ENCODE measurements at places on chromosomes 4 and X.

- DNase-seq, result peak; percentile 63
Observed at GRCh38 chr4:11423465-11423864, 5.2 kb downstream of the HS3ST1 start.

GRCh38 chr4:7462509-7462971, 27.8 kb upstream of the PSAPL1 start:
- DNase-seq, result no peak

- no peak for DNase-seq
Observed at GRCh38 chr4:64582492-64582891, 173.2 kb upstream of the TECRL start.

DNA sequence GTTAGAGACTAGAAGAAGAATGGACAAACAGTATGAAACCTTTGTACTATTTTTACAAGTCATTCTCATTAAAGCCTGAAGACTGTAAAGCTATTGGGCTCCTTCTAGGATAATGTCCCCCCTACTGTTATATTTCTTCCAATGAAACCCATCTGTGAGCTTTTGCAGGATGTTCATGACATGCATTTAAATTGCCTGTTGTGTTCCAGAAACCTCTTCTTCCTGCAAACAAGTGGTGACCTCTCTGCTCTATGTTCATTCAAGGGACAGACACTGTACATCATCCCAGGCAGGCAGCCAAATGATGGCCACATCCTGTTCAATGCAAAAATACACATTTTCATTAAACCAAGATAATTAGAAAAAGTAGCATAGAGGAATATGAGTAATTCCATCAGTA, 128.0 kb downstream of the C4orf33 start:
- no peak for DNase-seq

DNA sequence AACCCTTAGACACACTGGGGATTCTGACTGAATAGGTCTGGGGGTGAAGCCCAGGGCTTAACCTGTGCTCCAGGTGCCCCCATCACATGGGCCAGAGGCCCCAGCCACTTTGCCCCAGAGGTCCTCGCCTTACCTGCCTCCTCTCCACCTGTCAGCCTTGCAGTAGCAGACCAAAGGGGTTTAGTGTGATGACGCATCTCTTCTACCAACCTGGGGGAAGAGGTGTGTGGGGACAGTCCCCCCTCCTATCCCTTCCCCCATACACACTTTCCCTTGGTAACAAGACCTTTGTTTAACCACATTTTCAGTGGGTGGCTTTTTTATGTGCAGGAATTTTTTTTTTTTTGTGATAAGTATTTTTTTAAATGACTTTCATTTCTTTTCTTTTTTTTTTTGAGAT, 6.3 kb downstream of the CLCN4 start:
- no peak for DNase-seq

GRCh38 chr4:99038213-99038612, 42.7 kb downstream of the METAP1 start:
- DNase-seq, result no peak

GRCh38 chr4:155999725-156000124, 46.1 kb upstream of the CTSO start:
- DNase-seq, result no peak

- DNase-seq, result no peak
Observed at GRCh38 chrX:104195489-104196084, 29.3 kb downstream of the FAM199X start.

DNA sequence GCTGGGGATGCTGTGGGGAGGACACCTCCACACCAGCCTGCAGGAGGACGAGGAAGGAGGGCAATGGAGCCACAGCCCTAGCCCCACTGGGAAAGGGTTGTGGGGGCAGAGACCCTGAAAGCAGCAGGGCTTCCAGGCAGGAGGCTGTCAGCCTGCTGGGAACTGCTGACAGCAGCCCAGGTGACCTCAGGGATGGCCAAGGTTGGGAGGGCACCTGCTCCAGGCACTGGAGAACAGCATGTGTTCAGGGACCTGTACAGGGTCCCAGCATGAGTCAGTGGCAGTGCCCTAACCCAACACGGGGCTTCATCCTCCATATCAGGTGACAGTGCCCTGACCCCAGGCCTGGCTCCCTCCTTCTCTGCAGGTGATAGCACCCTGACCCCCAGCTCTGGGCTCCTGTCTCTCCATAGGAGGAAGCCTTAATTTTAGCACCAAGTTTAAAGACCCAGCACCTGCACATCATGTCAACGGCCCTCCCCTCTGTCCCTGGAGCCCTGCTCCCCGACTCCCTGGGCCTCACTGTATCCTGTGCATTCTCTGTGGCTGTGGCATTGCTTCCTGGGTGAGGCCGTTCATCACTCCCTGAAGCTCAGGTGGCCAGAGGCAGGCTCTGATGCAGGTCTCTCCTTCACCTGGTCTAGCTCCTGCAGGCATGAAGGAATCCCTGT, 66.3 kb downstream of the CRMP1 start:
- DNase-seq, result no peak

DNA sequence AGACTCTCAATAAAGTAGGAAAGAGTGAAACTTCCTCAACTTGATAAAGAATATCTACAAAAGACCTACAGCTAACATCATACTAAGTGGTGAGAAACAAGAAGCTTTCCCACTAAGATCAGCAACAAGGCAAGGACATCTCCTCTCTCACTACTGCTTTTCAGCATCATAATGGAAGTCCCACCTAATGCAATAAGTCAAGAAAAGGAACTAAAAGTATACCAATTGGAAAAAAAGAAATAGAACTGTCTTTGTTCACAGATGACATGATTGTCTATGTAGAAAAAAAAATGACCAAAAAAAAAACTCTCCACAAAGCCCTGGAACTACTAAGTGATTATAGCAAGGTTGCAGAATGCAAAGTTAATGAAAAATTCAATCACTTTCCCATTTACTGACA, 25.1 kb upstream of the SH3RF1 start:
- DNase-seq, result no peak

DNA sequence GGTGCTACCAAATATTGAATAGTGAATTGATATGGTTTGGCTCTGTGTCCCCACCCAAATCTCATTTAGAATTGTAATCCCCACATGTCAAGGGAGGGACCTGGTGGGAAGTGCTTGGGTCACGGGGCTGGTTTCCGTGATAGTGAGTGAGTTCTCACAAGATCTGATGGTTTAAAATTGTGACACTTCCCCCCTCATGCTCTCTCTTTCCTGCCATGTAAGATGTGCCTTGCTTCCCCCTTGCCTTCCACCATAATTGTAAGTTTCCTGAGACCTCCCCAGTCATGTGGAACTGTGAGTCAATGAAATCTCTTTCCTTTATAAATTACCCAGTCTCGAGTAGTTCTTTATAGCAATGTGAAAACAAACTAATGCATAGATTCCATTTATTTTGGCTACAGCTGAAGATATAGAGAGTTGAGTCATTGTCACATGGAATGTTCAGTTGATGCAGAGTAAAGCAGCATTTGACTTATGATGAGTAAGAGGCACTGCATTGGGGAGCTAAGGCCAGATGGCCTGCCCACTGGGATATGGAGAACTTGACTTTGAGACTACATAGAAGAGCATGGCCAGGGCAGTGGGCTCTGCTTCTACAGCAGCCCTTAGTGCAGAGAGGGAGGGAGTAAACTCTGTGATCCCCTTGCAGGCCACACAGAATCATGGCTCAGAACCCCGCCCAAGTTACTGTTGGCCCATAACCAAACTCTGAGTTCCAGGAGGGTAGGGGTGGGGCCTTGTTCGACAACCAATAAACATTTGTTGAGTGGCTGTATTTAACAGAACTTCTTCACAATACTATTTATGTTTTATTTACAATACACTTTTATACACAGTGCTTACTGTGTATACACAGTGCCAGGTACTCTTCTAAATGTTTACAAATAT, 34.2 kb downstream of the RAI2 start:
- DNase-seq, result no peak

DNA sequence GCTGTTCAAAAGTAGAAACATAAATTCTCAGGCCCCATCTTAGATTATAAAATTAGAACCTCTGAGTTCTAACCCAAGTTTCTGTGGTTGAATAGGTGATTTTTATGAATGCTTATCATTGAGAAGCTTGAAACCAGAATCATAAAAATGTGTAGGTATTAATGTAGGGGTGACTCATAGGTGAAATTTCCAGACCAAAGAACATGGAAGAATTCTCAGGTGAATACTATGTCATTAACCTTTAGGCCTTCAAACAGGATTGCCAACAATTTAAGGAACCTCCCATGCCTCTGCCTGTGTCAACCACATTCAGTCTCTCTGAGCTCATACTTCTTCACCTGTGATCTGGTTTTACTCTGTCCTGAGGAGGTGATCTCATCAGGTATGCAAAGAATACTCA, 177.8 kb downstream of the NPFFR2 start:
- no peak for DNase-seq

Data from cerebellar nuclear complex (tissue), 1 donor.